Cardiac fibroblast (primary cell): ENCODE measurements at places on chromosomes 5 and 9.
A peak's percentile ranks its signal among the peaks of the same experiment; 100 is the strongest.

DNA sequence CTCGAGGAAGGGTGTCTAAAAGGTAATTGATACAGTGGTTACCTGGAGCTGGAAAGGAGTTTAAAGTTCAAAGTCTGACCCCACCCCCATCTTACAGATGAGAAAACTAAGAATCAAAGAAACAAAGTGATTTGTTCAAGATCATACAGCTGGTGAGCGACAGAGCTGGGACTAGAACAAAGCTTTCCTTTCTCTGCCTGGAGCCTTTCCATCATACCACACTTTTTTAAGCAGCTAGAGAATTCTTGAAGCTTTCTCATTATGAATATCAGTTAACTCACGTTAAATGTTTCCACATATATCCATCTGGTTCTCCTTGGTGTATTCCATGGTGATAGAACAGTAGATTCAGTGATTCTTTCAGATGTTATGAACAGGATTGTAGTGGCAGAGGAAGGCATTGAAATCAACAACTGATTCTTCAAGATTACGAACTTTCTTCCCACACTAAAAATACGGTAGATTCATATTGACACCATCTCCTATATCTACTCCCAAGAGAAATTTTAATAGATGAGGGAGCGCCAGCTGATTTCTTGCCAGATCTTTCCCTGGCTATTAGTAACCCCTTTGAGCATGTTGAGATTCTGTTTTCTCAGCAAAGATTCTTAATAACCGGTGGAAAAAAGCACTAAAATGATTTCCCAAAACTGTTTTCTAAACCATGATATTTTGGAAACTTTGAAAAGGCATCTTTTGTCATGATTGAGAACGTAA is 233.7 kb downstream of the ADAMTSL1 start:
- peak; percentile 6 for DNase-seq

GRCh38 chr5:120454094-120454798 is 9.9 kb upstream of the PRR16 start:
- peak; percentile 92 for DNase-seq

GRCh38 chr5:2204366-2205184 is 321.9 kb upstream of the IRX4 start:
- no peak for DNase-seq

DNA sequence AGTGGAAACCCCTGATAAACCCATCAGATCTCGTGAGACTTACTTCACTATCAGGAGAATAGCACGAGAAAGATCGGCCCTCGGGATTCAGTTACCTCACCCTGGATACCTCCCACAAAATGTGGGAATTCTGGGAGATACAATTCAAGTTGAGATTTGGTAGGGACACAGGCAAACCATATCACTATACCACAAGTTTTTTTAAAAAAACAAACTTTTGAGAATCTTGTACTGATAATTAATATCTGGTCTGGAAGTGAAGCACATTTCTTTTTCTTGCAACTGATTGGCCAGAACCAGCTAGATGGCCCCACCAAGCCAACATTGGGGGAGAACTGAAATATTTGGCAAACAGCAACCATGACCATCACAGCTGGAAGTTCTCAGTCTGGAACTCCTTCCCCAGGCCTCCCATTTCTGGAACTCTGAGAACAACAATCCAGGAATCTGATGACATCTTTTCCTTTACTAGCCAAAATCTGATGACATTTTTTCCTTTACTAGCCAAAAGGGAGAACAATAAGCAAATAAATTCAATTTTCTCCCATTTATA is 51.8 kb upstream of the CDKN2B start:
- DNase-seq: peak; percentile 93

DNA sequence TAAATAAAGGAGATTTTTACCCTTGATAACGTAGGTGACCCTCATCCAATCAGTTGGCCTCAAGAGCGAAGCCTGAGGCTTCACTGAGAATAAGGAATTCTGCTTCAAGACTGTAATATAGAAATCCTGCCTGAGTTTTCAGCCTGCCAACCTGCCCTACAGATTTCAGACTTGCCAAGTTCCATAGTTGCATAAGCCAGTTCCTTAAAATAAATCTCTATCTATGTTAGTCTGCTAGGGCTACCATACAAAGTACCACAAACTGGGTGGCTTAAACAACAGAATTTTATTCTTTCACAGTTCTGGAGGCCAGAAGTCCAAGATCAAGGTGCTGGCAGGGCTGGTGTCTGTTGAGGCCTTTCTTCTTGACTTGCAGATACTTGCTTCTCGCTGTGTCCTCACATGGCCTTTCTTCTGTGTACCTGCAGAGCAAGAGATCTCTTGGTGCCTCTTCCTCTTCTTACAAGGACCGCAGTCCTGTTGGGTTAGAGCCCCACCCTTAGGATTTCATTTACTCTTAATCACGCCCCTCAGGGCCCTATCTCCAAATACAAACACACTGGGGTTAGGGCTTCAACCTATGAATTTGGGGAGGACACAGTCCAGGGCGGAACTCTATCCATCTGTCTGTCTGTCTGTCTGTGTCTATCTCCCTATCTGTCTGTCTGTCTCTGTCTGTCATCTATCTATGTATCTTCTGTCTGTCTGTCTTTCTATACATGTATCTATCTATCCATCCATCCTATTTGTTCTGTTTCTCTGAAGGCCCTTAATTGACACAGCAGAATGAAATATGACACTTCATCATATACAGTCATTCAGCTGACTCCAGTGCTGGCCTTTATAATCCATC is 17.0 kb upstream of the CMBL start:
- no peak for DNase-seq

DNA sequence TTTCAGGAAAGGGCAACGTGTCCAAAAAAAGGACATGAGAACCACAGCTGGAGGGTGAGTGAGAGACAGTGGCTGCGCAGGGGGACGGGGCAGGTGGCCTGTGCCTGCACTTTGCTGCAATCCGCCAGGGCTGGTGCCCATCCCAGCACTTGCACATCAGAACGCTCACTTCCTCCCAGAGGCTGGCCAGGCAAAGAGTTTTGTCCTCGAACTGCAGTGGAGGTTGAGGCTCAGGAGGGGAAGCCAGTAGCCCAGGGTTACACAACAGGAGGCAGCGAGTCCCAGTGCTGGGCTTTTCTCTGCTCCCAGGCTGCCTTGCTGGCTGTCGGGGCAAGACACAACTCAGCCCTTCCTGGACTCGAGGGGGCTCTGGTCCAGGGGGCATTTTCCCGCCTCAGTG is 33.1 kb downstream of the CRB2 start:
- no peak for DNase-seq

DNA sequence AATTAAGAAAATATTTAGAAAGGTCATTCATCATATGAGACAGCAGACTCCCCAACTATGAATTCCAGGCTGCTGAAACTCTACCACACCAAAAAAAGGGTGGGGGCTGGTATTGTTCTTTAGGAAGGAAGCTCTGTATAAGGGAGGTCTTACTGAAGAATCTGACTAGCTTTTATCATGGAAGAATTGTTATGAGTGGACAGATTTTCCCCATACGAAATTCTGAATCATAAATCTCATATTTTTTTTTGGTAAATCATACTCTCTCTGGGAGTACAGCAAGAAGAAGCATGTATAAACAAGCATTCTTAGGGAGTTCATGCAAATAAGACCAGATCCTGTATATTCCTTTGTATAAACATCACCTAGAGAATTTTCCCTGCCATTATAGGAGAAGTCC is 220.0 kb downstream of the SLC12A2 start:
- DNase-seq: peak; percentile 59

- DNase-seq: no peak
Observed at GRCh38 chr5:144575736-144576135, 405.1 kb downstream of the KCTD16 start.

- no peak for DNase-seq
Observed at GRCh38 chr5:62167561-62168057, 138.4 kb upstream of the KIF2A start.

- no peak for DNase-seq
Observed at GRCh38 chr5:8919096-8919495, 626.8 kb downstream of the SEMA5A start.

DNA sequence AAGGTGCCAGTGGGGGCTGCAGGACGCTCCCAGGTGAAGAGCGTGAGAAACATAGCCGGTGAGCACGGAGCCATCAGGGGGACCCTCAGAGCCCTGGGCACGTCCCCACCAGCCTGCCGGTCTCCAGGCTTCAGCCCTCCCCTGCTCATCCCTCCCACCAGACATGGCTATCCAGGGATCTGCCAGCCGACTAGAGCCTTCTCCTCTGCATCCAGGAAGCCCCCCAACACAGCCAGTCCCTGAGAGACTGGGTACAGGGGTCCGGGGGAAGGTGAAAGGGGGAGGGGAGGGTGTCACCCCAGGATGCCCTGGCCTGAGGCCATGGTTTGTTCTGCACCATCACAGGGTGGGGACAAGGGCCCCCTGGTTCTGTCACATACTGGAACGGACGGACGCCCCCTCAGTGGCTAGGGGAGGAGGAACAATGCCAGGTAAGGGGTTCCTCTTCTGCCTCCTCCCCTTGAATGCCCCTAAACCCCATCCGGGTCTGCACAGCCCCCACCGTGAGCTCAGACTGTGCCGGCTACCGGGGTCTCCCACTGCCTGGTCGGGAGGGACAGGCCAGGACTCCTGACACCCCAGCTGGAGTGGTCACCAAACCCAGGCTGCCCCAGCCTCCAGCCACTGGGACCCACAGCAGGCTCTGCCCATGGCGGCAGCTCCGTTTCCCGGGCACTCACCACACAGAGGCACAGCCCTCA is 34.3 kb downstream of the NACC2 start:
- DNase-seq: no peak

- peak; percentile 45 for DNase-seq
Observed at GRCh38 chr9:92141144-92142129, 26.2 kb upstream of the SPTLC1 start.

GRCh38 chr5:37071901-37072581 is 177.1 kb downstream of the CPLANE1 start:
- DNase-seq: peak; percentile 94

DNA sequence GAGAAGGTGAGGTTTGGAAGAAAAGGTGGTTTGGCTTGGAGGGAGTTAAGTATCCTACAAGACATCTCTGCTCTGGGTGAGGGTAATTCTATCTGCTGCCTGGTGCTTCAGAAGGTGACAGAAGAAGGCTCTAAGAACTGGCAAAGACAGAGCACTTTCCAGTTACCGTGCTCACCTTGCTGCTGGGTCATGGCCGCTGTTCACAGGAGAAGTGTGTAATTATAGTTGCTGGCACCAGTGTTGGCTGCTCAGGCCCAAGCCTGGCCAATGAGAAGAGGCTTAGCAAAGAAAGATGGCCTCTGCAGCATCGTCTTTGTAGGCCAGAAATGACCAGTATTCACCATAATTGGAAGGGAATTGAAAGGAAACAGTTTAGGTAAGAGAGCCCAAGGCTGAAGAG is 37.9 kb upstream of the KLF9 start:
- DNase-seq: no peak

GRCh38 chr9:86790805-86791204 is 156.5 kb downstream of the GAS1 start:
- no peak for DNase-seq
